Heart right ventricle (tissue), 16 donors: ENCODE measurements at places on chromosomes 12 and 14.
A peak's percentile ranks its signal among the peaks of the same experiment; 100 is the strongest.

- DNase-seq = no peak
Observed at GRCh38 chr12:96046543-96047228, 11.3 kb upstream of the LTA4H start.

DNA sequence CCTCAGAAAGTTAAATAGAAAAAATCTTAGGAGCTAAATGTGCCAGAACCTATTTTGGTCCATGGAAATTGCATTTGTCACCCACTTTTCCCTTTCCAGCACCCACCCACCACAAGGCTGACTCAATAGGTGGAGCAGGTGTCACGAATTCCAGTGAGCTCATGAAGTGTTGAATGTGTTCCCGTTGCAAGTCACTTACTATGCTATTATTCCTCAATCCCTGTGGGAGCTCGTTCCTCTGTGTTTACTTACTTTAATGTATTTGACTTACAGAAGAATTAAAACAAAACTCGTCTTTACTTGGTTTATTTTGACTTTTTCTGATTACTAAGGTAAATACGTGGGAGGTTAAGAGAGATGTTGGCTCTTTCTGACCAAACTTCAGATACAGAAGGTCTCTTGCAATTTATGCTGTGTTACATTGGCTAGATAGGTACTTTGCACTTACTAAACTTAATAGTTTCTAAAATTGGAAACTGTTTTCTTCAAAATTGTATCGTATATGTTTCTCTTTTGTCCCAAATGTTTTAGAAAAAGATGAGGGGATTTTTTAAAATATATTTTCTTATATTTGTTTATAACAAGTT is 269.4 kb upstream of the NOVA1 start:
- no peak for DNase-seq

GRCh38 chr14:83047059-83047830 is 1513.6 kb upstream of the SEL1L start:
- no peak for DNase-seq

DNA sequence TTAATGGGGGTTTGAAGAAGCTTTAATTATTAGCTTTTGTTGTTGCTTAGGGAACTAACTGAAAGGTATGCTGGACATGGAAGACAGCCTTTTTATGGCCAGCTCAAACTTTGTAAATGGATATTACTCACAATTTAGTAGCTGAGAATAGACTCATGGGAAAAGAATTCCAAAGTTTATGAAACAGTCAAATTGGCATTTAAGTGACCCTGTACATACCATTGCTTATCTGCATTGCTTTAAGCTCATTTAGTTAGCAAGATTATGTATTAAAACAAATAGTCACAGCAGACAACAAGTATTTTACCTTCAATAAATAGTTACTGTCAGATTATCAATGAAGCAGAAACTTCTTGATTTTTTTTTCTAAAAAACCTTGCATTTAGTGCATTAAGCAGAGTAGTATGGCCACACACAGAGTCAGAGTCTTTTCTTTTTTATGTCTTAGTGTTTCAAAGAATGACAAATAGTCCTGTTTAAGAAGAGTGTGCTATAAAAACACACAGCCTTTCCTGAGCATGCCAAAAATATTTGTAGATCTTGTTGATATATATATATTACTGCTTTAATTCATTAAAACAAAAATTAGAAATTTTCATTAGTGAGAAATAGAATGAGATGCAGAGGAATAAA is 102.2 kb downstream of the TTC6 start:
- no peak for DNase-seq

DNA sequence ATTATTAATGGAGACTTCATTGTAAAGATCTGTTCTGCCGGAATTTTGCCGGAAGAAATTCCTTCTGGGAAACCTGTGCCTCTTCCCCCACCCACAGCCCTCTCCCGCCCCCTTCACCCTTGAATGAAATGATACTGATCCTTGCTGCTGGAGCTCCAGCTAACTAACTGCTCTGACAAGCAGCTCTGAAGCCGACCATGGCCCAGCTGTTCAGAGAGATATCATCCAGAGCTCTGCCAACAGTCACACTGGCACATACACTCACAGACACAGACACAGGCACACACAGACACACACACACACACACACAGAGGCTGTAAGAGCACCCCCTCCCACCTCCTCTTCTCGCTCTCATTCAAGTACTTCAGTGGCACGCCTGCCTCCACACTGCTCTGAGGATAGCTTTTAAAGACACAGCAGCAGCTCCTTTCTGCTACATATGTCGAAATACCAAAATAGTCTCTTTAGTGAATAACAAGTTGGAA is 88.6 kb downstream of the R3HDM2 start:
- peak; percentile 49 for DNase-seq

DNA sequence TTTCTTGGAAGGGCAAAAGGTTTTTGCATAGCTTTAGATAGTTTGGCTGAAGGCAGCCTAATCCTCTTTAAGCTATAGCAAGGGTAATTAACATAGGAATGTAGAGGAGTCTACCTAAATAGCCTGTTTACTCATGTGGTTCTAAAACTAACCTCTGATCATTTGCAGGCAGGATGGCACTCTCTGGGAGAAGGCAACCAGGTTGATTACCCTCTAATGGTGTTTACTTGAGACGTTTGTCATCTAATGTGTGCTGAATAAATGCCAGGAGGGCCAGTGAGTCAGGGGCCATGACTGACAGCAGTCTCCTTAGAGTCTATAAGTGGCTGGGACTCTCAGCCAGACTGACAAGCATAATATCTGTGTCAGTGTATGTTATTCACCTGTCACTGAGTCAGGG is 286.4 kb downstream of the PCNX1 start:
- no peak for DNase-seq

GRCh38 chr12:4307593-4308333 is 13.2 kb upstream of the TIGAR start:
- peak; percentile 70 for DNase-seq

DNA sequence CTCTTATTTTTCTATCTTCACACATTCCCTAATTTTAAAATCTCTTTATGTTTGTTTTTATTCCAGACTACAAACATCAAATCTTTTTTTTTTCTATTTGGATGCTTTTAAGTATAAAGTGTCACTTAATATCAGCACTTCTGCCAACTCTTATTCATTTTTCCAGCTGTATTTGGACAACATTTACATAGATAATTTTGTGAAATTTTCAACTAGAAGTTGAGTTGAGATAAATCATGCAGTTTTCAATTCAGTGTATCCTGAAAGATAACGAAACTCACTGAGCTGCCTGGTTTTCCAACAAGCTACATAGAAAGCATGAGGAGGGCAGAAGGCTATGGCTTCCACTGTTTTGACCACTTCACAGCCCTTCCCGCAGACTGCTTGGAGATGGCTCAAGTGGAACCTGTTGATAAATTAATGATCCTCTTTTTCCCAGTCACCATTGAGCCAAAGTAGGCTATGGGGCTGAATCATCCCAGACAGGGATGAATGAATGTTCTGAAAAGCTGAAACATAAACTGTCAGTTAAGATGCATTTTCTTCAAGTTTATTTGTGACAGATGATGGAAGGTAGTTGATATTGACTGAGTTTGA is 213.9 kb downstream of the RAD51B start:
- no peak for DNase-seq

GRCh38 chr14:61444215-61444768 is 122.9 kb downstream of the PRKCH start:
- no peak for DNase-seq

- DNase-seq = no peak
Observed at GRCh38 chr12:57261428-57261865, 10.5 kb upstream of the STAC3 start.

DNA sequence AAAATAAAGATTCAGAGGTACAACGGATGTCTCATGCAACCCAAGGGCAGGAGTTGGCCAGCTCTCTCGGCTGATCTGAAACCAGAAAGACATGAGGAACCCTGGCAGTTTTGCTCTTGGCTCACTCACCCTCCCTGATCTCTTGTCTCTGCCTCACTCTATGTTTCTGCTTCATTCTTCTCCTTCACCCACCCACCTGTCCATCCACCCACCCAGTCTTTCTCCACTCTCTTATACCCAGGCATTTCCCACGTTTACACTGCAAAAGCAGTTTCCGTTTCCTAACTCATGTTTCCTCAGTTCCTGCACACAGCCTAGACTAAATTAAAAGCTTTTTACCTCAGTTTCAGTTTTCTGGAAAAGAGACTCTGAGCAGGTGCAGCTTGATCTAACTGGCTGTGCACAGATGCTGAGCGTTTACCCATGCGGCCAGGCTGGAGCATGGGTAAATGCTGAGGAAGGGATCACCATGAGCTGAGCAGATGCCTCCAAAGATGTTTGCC is 157.6 kb downstream of the PRKCH start:
- DNase-seq = no peak

DNA sequence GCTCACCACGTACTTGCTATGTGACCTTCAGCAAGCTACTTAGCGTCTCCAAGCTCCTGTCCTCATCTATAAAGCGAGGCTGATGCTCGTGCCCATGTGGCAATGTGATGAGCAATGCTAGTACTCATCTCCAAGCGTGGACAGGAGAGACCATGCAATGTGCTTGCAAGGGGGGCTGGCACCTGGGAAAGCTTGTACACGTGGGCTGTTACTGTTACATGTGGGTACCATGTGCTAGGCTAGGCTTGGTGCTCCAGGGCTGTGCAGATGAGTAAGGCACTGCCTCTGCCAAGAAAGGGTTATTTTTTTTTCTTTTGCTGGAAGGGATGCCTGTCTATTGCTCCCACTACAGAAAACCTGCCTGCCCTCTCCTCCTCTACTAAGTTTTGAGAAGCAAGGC is 46.6 kb downstream of the TSPAN11 start:
- DNase-seq = no peak

DNA sequence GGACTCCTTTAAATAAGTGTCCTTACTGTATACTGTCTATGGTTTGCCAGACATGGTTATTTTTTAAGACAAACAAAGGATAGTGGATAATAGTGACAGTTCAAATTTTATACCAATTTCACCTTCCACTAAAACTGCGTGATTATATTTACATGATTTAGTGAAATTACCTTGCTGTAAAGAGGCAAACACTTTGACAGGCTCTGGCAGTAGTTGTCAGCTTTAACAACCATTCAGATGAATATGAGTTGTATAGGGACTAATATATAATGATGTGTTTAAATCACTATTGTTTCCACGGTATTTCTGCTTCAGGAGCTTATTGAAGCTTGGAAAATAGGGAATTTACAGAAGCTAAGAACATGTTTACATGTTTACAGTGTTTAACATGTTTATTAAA is 1364.0 kb downstream of the FSCB start:
- no peak for DNase-seq

- no peak for DNase-seq
Observed at GRCh38 chr14:24940213-24940783, 109.6 kb downstream of the STXBP6 start.

GRCh38 chr12:60211244-60211643 is 615.4 kb downstream of the SLC16A7 start:
- DNase-seq = no peak

- no peak for DNase-seq
Observed at GRCh38 chr14:94654071-94654861, 42.1 kb downstream of the SERPINA3 start.

- no peak for DNase-seq
Observed at GRCh38 chr12:100356644-100357223, at the start of gene SLC17A8. SLC17A8 (plus strand) TSS chr12:100357074; CDS start chr12:100357392, 318 bp downstream.

GRCh38 chr12:112111931-112112330 is 3.3 kb upstream of the NAA25 start:
- DNase-seq = no peak

DNA sequence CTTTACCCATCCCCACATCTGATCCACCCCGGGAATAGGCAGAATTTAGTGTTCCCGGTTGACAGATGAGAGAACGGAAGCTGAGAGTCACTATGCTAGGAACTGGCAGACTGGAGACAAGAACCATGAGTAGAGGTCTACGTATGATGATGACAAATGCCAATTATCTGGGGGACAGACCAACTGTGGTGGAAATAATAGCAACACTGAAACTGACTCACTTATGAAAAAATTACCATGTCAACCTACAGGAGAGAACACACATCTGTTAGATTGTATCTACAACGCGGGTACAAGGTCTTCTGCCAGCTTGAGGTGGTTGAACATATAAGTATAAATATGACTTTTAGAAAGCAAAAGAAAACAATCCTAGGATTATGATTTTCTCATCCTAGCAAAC is 15.4 kb upstream of the SELPLG start:
- DNase-seq = no peak

- DNase-seq = no peak
Observed at GRCh38 chr12:82740129-82741000, 53.7 kb downstream of the TMTC2 start.

- no peak for DNase-seq
Observed at GRCh38 chr12:62517887-62518286, 51.3 kb downstream of the MON2 start.

DNA sequence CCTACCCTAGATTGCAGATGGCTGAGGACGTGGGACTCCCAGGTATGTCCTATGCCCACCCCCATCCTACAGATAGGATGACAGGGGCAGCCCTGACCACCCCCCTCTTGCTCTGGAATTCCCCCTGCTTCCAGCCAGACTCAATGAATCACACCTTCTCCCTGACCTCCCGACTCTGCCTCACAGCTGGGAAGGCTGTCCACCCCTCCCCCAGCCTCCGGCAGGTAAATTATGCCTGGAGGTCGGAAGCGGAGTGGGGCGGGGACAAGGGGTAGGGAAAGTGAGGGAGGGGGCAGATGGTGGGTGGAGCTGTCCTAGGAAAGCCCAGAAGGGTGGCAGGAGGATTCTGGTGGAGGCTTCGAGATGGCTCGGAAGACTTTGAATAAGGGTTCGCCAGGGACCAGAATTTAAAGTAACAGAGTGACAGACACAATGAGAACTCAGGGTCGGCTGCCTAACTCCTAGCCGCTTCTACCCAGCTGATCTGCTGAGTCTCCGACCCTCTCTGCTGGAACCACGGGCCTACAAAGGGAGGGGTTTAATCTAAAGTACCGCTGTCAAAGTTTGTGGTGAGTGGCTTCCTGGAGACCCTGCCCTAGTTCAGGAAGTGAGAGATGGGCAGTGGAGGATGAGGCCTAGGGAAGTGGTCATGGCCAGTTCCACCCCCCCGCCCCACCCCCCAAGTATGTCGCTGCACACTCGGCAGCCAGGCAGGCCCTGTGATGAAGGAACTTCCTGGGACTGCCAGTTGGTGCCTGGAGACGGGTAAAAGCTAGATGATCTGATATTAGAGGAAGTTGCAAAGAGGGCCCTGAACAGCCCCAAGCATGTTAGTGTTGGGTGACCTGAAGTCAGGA is 4.2 kb downstream of the PLEKHG3 start:
- peak; percentile 24 for DNase-seq

DNA sequence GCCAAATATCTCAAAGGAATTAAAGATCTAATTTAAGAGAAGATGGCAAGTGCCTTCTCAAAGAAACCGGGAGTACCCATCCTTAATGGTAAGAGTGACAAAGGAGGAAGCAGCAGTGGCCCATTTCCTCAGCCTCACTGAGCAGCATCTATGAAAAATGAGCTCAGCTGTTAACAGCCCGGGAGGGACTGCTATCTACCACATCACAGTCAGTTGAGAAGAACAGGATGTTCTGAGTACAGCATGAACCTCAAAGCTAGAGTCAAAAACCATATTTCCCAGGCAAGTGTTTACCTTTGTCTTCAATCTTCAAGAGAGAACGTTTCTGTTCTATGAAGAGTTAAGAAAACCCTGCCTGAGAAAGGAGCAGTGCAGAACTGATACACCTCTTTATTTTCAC is 115.0 kb downstream of the BTG1 start:
- DNase-seq = no peak
